ENCODE measurements at places on chromosomes 12 and 14.

DNA sequence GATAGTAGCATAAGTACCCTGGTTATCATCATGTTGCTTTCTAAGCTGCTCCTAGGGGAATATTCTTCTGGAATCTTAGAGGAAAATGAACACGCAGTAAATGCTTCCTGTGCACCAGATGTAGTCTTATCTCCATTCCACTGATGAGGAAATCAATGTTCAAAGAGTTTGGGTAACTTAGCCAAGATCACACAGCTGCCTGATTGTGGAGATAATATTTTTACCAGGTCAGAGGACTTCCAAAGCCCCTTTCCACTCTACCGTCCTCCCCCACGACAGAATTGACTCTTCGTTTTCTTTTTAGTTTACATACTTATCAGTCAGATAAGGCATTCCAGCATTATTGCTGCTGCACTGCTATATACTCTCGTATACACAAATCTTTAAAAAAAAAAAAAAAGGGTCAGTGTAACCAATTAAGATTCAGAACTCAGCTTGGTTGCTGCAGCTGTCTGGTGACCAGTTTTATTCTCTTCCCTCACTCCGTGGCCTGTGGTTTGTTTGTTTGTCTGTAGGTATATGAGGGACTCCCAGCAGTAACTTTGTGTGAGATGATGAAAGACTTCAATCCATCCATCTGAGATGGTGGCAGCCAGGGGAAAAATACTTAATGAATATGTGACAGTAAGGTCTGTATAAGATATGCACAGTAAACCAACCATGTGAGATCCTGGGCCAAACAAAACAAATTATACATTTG lies 110.5 kb downstream of the TGFB3 start:
- DNase-seq, result no peak

DNA sequence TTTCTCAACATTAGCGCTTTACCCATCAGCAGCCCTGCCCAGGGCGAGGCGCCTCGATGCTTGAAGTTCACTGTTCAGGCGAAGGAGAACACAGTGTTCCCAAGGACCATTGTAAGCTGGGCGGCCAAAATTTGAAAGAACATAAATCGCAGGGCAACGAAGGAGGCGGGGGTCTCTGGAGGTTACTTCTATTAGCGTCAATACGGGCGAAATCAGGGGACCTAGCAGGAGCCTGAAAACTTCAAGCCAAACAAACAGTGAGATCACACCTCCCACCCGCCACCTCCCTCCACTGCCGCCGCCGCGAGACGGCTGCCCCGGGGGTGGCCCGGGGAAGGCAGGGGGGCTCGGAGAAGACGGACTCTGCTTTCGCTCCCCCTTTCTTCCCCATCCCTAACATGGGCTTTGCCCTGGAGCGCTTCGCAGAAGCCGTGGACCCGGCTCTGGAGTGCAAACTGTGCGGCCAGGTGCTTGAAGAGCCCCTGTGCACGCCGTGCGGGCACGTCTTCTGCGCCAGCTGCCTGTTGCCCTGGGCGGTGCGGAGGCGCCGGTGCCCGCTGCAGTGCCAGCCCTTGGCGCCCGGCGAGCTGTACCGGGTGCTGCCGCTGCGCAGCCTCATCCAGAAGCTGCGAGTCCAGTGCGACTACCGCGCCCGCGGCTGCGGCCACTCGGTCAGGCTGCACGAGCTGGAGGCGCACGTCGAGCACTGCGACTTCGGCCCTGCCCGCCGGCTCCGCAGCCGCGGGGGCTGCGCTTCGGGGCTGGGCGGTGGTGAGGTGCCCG lies at the start of gene PDZRN4:
TSS of gene PDZRN4 (plus strand) at position 263 of the 783 bp plus-strand sequence.
- no peak for DNase-seq

DNA sequence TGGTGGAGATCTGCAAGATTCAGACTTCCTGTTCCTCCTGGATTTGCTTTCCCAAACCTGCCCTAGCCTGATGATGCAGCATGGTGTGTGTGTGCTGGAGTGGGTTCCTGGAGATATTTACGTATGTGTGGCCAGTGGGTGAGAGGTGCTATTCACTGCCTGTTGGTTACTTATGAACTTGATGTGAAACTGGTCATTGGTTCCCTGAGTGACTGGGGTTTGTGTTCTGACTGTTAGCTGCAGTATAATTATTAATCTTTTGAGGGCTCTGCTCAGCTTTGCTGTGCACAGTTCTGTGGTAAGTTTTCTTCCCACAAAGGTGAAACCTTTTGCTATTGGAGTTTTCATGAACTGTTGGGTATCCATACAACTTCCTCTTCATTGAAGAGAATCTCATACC lies 541.8 kb upstream of the FBXO33 start:
- no peak for DNase-seq

- DNase-seq, result no peak
Observed at GRCh38 chr14:23117371-23118020, 1.6 kb downstream of the CEBPE start.

GRCh38 chr12:51721282-51721940 lies 127.1 kb downstream of the FIGNL2 start:
- DNase-seq, result no peak
